ENCODE measurements at places on chromosomes 1 and 21.
A peak's percentile ranks its signal among the peaks of the same experiment; 100 is the strongest.

DNA sequence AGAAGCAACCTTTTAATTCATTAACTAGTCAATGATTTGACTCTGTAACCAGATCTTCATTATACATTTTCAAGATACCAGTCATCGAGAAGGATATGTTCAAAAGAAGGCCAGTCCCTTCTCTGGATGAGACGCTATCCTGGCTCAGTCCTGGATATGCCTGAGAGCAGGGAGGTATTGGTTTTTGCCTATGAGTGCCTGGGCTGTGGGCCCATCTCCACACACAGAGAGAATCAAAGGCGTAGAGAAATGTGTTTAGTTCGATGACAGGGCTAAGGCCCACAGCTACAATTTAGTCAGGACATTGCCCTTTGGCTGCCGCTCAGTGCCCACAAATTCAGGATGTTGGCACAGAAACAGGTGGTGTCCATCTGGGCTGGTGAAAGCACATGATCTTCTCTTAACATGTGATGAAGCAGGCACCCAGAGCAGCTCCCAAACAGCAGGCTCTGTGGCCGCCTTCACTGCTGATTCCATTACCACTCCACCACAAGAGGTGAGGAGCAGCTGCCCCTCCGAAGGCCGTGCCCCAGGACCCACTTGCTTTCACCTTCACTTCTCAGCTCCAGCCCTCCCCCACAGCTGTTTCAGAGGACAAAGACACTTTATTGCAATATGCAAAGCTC, 24.7 kb downstream of the ACKR1 start:
- DNase-seq = no peak

GRCh38 chr1:12032161-12032621, 12.9 kb downstream of the MIIP start:
- DNase-seq = no peak

DNA sequence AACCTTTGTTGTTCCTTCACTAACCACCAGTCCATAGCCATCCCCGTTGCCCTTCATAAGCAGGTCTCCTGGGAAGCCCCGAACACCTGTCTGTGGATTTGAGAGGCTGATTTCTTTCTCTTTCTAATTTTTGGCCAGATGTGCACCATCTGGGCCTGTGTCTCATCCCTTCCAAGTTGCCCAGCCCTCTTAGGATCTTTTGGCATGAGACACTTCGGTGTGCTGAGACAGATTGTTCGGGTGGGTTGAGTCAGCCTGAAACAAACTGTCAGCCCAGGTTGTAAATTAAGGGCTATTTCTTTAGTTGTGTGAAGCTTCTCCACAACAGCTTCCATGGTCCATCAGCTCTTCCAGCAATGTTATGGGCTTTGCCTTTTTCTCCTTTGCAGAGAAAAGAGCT, 1.4 kb upstream of the DNAJC11 start:
- no peak for DNase-seq

DNA sequence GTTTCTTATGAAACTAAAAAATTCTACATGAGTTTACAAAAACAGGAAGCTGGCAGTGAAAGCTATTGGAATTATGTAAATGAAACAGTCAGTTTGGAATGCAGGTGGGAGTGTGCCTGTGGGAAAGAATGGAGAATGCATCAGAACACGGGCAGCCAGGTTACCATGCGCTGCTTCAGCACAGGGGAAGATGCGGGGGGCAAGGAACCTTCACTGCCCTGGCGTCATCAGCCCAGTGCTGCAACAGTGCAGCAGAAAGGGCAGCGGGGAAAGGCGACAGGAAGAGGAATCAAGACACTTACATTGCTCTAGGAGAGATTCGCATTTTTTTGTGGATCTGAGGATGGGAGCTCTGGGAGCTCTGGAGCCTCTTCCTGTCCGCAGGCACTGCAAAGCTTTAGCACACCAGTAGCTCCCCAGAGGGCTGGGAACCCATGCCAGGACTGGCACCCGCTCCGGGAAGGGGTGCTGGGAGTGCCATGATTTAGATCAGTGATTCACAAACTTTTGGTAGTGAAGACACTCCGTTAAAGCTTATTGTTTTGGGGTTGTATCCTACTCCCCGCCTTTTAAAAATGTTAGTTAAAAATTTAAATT, 64.1 kb upstream of the WDR26 start:
- DNase-seq = peak; percentile 64

- no peak for DNase-seq
These were observed 28.4 kb downstream of the DMBX1 start for GRCh38 chr1:46517932-46518498.

- peak; percentile 51 for DNase-seq
These were observed 120.0 kb downstream of the PEX14 start for GRCh38 chr1:10594595-10595223.

GRCh38 chr1:8378981-8379470, 61.1 kb downstream of the SLC45A1 start:
- DNase-seq = no peak

DNA sequence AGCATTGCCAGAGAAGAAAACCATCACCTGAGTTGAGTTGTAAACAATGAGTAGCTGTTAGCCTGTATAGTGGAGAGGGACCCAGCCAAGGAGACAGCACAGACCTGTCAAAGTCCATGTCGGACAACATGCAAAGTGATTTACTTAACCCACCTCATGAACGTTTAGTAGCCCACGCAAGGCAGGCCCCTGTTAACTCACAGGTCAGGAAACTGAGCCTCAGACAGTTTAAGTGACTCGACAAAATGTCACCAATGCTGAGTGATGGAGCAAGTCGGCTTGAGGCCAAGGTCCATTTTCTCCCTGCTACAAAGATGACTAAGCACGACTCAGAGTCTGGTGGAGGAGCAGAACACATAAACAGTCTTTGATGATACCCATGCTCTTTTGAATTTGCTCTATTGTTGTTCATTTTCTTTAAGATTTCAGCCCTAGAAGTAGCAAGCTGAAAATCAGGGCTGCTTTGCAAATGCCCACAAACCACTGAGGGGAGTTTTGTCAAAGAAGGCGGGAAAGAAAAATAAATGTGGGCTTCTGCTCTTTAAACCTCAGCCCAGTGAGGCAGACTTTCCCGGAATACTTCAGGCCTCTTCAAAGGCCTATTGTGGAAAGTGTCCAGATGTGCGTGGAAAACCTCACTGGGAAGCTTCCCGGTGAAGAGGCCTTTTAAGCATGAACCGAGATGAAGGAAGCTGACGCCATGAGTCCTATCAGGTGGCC, 83.8 kb upstream of the HOOK1 start:
- no peak for DNase-seq
